ENCODE measurements at places on chromosomes 16 and 17. TPM values are rescaled to one million over a fixed set of nuclear protein-coding genes. Genes with fewer than 3 reads are reported as not detected.

RNF167 gene
- total RNA-seq: 140 TPM

TBC1D3G gene
- not detected for total RNA-seq

CBX2 gene
- total RNA-seq: 83.9 TPM

DHRS7C gene
- total RNA-seq: not detected

KCNH6 gene
- total RNA-seq: 1.8 TPM

GRCh38 chr16:50136399-50136798 lies 16.7 kb upstream of the TENT4B start:
- no peak overlapping the region for H3K4me3 ChIP-seq
- no peaks in the 10 kb centered on the region for H3K36me3 ChIP-seq
- H3K27me3 ChIP-seq: no peaks in the 10 kb centered on the region
- no peaks in the 10 kb centered on the region for H3K4me1 ChIP-seq
- no peak overlapping the region for H3K27ac ChIP-seq
- DNase-seq: no peak

DNA sequence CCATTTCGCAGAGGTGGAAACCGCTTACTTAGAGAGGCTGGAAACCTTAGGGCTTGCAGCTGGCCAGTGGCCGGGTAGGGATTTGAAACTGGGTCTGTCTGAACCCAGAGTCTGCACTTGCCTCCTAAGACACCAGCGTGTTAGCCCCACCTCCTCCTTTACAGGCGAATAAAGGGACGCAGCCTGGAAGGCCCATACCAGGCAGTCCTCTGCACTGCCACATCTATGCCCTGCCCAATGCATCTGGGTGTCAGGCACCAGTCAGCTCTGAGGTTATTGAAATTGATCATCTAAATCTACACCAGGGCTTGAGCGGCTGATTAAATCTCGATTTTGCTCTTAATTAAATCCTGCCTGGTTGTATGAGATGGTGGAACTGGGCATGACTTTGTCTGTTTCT lies 19.9 kb upstream of the NAGS start:
- H3K4me3 ChIP-seq: peak overlapping the region; percentile 62
- no peak overlapping the region for H3K27ac ChIP-seq
- H3K4me1 ChIP-seq: no peaks in the 10 kb centered on the region
- peaks cover 5% of the 10 kb centered on the region for H3K27me3 ChIP-seq

GRCh38 chr16:31092330-31092729 lies 2.3 kb downstream of the VKORC1 start:
- H3K27me3 ChIP-seq: no peaks in the 10 kb centered on the region
- H3K4me1 ChIP-seq: peaks cover 9% of the 10 kb centered on the region
- no peak overlapping the region for H3K4me3 ChIP-seq
- DNase-seq: no peak
- no peak overlapping the region for H3K27ac ChIP-seq
- H3K36me3 ChIP-seq: peaks cover 4% of the 10 kb centered on the region

GRCh38 chr16:73527187-73527586 lies 479.3 kb upstream of the ZFHX3 start:
- 0 out of 2 replicates have a peak, but pooled peaks cover 2% of the 10 kb centered on the region for H3K27me3 ChIP-seq
- H3K36me3 ChIP-seq: no peaks in the 10 kb centered on the region
- H3K4me1 ChIP-seq: peaks cover 6% of the 10 kb centered on the region
- H3K27ac ChIP-seq: no peak overlapping the region
- H3K4me3 ChIP-seq: no peak overlapping the region
